ENCODE measurements at places on chromosomes 6 and 20.

DNA sequence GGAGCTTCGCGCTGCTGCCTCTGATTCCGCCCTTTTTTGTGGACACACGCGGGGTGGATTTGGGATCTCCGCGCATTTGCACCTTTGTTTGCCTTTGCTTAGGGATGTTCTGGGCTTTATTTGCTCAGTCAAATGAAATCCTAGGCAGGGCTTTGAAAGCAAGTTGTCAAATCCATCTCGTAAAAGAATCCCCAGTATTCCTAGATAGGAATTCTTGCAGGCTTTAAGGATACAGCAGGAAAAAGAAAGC, 453 bp downstream of the CEP57L1 start:
- no peak for DNase-seq

- DNase-seq, result no peak
Measured at GRCh38 chr6:87196275-87196842, 41.0 kb downstream of the ZNF292 start.

DNA sequence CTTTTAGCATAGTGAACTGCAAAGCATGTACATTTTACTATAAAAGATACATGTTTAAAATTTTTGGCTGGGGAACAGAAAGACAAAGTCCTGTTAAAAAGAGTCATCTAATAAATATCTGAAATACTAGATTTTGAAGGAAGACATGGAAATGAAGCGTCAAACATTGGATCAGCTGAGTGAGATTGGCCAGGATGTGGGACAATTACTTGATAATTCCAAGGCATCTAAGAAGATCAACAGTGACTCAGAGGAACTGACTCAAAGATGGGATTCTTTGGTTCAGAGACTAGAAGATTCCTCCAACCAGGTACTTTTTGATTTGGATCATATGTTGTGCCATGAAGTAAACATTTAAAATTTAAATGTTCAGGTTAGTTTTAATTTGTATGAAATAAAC, 162.3 kb downstream of the UTRN start:
- no peak for DNase-seq

DNA sequence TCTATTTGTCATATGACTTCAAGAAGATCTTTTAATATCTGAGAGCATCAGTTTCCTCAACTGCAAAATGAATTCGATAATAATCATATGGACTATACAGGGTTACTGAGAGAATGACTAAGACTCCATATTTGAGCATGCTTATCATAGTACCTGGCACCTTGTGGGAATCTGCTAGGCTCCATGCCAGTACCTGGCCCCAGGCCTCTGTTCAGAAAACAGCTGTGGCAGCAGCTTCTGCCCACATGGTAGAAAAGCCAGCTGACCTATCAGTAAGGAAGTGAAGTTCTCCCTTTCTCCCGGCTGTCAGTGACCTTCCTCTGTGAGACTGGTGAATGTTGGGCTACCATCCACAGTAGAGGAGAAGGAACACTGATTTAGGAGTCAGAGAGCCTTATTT, 574.9 kb upstream of the CHD6 start:
- DNase-seq, result no peak

GRCh38 chr6:166815629-166816028, 140.7 kb downstream of the RNASET2 start:
- no peak for DNase-seq

DNA sequence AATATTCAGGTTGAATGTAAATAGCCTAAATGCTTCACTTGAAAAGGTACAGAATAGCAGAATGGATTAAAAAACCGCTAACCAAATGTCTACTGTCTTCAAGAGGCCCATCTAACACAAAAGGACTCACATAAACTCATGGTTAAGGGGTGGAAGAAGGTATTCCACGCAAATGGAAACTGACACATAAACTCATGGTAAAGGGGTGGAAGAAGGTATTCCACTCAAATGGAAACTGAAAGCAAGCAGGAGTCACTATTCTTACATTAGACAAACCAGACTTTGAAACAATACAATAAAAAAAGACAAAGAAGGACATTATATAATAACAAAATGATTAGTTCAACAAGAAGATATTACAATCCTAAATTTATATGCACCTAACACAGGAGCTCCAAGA, 38.3 kb upstream of the PKIB start:
- DNase-seq, result no peak

DNA sequence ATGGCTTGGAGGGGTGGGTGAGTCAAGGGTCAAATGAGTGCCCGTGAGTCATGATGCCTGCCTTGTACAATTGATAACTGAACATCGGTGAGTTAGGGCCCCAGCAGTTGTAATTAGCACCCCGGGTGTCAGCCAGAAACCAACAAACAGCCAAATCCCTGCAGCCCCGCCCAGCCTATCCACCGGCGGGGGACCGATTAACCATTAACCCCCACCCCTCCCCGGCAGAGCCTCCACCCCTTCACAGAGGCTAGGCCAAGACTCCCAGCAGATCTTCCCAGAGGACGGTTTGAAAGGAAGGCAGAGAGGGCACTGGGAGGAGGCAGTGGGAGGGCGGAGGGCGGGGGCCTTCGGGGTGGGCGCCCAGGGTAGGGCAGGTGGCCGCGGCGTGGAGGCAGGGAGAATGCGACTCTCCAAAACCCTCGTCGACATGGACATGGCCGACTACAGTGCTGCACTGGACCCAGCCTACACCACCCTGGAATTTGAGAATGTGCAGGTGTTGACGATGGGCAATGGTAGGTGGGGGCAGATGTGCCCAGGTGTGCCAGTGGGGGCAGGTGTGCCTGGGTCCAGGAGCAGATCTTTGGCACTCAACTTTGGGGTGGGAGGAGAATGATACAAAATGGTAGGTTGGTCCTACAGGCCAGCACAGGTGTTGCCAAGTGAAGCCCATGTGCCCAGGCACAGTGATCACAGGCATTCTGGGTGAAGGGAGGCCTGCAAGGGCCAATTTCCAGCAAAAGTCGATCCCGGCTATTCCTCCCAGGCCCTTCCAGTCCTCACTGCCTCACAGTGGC, 45.7 kb downstream of the HNF4A start:
- DNase-seq, result no peak

DNA sequence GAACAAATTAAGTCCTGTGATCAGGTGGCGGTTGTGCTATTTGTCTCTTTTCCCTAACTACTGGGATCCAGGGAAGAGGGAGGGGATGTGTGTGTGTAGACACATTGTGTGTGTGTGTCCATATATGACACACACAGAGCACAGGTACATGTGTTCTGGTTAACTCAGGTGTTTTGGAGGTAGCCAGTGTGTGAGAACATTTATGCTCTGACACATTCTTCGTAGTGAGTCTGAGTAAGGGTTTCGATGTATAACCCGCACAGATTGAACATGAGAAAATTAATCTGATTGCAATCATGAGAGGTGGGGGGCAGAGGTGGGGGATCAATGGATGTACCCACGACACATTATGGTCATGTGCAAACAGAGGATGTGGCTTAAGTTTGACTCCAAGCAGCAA, 12.6 kb downstream of the ZC3H12D start:
- no peak for DNase-seq

DNA sequence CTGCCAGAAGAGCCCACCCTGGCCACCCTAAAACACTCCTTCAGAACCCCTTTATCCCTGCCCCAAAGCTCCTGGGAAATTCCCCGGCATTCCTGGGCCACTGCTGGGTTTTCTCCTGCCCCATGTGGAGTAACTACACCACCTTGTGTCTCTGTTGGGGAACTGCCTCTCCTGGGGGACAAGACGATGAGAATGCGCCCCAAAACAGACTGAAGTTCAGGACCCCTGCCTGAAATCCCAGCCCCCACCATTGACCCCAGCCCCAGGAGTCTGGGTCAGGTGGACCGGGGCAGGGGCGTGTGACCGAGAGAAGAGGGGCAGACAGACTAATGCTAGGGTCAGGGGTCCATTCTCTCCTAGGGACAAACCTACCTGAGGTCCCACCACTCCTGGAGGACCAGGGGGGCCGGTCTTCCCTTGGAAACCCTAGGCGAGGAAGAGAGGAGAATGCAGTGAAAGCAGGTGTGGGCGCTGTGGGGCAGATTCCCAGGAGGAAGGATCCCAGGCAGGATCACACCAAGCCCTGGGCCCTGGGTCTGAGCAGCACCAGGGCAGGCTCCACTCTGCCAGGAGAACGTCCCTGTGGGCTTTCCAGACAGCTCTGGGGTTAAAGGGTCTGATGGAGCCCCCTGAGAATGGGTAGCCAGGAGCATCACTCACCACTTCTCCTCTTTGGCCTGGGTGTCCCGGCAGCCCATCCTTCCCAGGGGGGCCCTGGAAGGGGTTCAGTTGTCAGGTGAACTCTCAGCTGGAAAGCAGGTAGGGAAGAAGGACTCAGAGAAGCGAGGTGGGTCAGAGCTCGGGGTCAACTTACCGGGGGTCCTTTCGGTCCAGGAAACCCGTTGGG, 19.4 kb downstream of the COL11A2 start:
- DNase-seq, result no peak

GRCh38 chr6:167907837-167908681, 81.3 kb downstream of the AFDN start:
- DNase-seq, result peak; percentile 17

- no peak for DNase-seq
Measured at GRCh38 chr6:15343490-15344191, 97.8 kb downstream of the JARID2 start.

GRCh38 chr6:106477146-106477545, 116.6 kb downstream of the CRYBG1 start:
- no peak for DNase-seq

DNA sequence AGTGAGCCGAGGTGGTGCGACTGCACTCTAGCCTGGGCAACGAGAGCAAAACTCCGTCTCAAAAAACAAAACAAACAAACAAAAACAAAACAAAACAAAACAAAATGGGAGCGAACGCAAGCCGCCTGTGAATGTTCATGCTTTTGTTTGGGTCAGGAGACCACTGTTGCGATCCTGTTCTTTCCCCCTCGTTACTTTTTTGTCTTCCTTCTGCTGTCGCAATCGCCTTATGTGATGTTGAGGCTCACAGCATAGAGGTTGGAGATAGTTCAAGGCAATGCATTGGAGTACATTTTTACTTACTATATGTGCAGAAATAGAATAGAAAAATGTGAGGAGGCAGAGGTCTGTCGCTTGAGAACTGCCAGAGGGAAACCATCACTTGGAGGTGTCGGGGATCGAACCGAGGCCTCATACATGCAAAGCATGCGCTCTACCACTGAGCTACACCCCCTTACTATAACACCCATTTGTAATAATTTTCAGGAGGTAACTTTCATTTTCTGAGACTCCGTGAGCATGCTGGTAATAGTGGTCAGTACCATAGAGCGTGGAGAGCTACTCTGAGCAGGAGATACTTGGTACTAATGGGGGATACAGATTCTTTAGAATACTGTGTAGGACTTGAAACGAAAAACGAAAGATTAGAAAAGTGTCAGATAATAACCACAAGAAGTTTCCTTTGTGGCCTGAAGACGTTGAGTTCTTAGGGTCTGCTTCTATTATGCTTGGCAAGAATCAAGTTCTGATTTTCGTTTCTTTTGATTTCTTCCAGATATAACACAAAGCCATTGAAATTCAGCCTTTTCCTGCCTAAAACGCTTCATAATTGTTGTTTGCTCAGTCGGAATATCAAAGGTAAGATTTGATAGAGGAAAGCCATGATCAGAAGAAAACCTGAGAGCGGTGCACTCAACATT, 121.1 kb downstream of the TRIM27 start:
- DNase-seq, result no peak

DNA sequence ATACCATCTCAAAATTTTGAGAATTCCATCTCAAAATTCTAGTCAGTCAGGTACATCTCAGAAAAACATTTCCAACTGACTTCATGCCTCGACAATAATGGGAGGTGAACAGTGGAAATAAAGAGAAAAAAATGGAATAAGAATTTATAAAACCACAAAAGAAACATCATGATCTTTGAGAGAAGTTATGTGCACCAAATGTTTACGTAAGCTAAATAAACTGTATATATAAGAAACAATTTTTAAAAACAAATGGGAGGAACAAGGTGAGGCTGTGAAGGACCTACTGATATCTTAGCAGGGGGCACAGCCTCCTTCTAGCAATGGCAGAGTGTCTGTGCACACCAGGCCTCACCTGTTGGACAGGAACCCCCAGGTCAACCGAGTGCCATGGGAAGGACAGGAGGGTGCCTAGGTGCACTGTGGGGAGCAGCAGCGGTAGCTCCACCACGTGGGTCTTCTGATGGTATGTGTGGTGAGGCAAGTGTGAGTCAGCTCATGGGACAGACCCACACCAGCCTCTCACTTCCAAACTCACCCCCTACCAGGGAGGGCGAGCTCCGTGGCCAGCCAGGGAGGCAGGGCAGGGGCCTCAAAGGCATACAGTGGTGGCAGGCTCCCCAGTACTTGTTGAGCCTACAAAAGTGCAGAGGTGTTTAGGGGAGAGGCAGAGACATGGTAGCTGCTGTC, 23.2 kb downstream of the DIDO1 start:
- DNase-seq, result no peak

- peak; percentile 52 for DNase-seq
Measured at GRCh38 chr6:120826253-120826652, 508.0 kb downstream of the TBC1D32 start.

- DNase-seq, result no peak
Measured at GRCh38 chr6:144469144-144469575, 184.0 kb downstream of the UTRN start.

DNA sequence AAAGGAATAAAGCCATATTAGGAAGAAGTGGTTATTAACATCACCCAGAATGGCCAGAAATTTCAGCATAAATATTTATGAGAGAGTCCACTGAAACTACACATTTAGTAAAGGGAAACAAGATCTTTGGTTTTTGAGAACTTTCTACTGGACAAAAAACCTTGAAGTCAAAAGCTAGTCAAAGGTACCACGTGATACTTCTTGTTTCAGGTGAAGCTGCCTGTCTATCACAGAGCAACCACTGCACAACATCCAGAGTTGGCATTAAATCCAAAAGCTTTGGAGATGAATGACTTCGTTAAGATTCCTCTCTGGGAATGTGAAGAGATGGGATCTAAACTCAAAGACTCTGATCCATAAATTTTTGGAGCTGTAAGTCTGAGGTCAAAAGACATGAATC, 137.0 kb downstream of the KCNQ5 start:
- DNase-seq, result no peak

GRCh38 chr20:25494506-25495188, 87.2 kb downstream of the GINS1 start:
- DNase-seq, result no peak

DNA sequence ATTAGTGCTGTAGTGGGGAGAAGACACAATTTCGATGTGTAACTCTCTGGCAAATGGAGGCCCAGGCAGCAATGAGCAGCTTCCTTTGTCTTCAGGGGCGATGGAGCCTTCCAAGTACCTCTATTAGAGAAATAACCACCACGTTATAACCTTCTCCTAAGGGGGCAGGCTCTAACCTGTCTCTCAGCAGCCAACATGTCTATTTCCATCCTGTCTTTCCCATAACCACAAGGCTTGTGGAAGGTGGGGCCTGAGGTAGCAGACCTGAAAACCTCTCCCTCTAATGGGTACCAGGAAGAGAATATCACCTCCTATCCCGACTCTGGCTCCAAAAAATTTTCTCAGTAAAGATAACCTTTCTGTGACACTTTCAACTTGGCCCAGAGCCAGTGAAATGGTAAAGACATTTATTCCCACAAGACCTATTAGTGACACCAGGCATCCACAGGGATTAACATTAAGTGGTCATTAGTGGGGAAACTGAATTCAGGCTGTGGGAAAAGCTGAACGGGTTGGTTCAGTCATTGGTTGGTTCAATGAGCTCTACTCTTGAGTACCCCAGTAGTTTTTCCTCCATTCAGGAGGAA, 4.0 kb downstream of the PEX6 start:
- no peak for DNase-seq

Data from NCI-H1417 (cell line).